ENCODE measurements at places on chromosomes 1 and 21.

DNA sequence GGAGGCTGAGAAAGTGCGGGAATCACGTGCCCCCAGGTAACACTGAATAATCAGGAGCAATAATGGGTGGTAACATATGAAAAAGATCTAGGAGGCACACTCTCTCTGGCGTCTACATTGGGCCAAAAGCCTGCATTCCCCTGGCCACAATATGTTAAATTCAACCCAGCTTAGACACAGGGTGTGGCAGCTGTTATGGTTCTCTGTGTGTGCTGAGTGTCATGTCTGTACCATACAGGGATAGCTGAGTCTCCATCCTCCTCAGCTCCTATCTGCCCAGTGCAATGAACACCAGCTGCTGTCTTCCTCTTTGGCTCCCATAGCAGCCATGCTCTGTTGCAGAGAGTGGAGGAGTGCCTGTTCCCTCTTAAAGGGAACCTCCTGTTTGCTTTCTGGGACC, 14.3 kb downstream of the S100A11 start:
- DNase-seq, result no peak

GRCh38 chr1:154970631-154971340, at the start of gene SHC1:
TSS of gene SHC1 (minus strand) at chr1:154970747. CDS start at chr1:154970526, 221 bp downstream.
- DNase-seq, result peak; percentile 96

GRCh38 chr1:243582326-243582725, 267.7 kb downstream of the AKT3 start:
- peak; percentile 46 for DNase-seq

DNA sequence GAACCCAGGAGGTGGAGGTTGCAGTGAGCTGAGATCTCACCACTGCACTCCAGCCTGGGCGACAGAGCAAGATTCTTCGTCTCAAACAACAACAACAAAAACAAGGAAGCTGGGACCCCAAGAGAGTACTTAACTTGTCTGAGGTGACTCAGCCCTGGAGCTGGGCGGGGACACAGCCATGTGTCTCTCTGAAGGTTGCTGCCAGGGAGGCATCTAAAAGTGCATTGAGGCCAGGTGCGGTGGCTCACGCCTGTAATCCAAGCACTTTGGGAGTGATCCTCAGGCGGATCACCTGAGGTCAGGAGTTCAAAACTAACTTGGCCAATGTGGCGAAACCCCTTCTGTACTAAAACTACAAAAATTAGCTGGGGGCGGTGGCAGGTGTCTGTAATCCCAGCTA, 7.7 kb downstream of the IFI6 start:
- no peak for DNase-seq
